ENCODE measurements at places on chromosomes 12 and 14.

DNA sequence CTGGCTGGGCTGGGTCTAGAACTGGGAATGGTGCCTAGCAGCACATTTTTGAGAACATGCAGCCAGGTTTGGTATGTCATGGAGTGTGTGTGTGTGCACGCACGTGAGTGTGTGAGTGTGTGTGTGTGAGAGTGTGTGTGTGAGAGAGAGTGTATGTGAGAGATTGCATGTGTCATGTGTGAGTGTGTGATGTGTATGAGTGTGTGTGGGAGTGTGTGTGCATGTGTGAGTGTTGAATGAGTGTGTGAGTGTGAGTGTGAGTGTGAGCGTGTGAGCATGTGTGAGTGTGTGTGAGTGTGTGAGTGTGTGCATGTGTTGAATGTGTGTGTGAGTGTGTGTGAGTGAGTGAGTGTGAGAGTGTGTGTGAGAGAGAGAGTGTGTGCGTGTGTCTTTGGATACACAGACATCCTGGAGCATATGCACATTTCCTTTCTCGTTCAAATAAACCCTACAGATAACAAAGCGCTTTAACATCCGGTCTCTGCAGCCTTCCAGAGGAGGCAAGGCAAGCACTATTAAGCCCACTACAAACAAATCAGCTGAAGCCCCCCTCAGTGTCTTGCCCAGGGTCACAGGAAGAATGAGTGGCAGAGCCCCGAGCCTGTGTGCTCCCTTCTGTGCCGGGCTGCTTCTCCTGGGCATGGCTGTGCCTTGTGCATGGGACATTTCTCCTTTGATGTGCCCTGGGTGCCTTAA lies 108.7 kb upstream of the ETV6 start:
- DNase-seq: no peak

GRCh38 chr12:57181561-57182155 lies 34.2 kb upstream of the LRP1-AS start:
- DNase-seq: no peak

GRCh38 chr12:89618113-89618862 lies 90.3 kb downstream of the ATP2B1 start:
- DNase-seq: no peak

DNA sequence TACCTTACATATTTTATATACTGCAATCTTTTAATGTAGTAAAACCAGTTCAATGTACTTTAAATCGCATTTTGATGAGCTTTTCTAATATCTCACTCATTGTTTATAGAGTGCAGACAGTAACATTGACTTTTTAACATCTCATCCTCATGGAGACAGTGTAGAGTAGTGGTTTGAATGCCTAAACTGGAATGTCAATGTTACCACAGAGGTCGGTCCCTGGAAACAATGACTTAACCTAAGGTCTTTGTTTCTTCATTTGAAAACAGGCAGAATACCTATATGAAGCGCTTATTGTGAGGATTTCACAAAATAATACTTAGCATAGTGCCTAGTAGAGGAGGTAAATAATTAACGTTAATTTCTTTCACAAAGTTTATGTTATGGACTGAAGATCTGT lies 5.0 kb downstream of the CDK17 start:
- DNase-seq: no peak

DNA sequence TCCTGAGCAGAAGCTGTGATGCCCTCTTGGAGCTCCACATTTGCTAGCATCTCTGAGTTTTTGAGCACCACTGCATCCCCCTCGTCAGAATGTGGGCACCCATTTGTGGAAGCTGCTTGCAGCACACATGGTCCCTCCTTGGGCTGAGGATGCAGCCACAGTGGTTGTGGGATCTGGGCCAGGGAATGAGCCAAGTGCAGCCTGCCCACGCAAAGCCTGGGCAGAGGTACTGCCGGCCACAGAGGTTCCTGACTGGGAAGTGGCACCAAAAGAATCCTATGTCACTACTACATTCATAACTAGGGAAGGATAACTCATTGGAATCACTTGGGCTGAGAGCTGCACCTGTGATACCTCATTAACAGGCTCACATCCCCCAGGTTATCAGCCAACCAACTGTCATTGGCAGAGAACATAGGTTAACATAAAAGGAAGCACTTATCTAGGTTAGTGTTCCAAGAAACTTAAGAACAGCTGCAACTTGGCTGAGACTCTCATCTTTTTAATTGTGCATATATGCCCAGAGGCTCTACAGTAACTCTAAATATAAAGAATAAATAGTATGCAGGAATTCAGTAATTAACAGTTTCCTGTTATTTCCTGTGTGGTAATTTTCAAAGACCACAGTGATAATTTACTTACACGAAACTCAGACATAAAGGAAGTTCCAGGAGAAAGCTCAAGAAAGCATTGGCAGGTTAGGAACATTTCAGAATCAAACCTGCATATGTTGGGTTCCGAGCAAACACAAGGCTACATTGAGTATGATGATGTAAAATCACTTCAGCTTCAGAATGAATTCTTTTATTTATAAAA lies 145.3 kb downstream of the BCAT1 start:
- DNase-seq: no peak

- no peak for DNase-seq
These were observed 226.8 kb upstream of the HMGA2 start for GRCh38 chr12:65597527-65597926.

DNA sequence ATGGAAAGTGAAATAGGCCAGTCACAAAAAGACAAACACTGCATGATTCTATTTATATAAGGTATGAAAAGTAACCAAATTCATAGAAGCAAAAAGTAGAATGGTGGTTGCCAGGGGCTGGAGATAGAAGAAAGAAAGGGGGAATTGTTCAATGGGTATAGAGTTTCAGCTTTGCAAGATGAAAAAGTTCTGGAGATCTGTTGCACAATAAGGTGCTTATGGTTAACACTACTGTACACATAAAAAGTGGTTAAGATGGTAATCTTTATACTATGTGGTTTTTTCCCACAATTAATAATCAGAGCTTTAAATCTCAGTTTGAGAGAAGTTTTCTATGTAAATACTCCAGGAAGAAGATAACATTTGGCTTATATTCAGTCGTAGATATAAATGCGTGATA lies 73.4 kb downstream of the SLC38A4 start:
- DNase-seq: no peak

- no peak for DNase-seq
These were observed 82.1 kb downstream of the CPNE8 start for GRCh38 chr12:38823314-38823713.

GRCh38 chr14:24300326-24300980 lies 803 bp downstream of the NOP9 start:
- no peak for DNase-seq

- DNase-seq: no peak
These were observed 98.7 kb downstream of the INSM2 start for GRCh38 chr14:35632676-35633075.

GRCh38 chr12:124756760-124757159 lies 106.9 kb downstream of the SCARB1 start:
- DNase-seq: no peak

DNA sequence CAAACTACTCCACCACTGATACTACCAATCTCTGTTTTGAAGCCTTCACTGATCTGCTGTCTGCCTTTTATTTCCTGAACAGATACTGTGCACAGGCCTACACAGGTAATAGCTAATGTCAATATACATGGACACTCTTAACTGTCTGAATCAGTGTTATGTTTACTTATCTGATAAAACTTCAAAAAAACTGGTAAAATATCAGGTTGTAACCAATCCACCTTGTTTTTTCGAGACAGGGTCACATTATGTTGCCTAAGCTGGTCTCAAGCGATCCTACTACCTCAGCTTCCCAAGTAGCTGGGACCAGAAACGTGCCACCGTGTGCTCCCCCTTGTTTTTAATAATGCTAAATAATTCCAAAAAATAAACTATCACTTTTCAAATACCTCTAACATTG lies 43.5 kb downstream of the HECTD1 start:
- DNase-seq: no peak

DNA sequence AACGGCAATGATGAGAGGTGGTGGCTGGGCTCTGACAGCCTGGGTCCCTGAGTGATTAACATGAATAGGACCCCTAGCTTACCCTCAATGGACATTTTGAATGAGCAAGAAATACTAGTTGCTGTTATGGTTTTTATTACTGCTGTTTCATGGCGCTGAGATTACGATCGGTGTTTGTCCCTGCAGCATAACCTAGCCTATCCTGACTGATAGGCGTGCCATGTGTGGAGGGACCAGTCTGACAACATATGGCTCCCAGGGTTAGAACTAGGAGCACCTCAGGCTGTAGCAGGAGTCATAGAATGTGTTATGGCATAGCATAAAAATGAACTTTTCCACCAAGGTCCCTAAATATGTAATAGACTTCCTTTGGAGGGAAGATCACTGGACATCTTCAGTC lies 137.5 kb upstream of the HIF1A start:
- no peak for DNase-seq

DNA sequence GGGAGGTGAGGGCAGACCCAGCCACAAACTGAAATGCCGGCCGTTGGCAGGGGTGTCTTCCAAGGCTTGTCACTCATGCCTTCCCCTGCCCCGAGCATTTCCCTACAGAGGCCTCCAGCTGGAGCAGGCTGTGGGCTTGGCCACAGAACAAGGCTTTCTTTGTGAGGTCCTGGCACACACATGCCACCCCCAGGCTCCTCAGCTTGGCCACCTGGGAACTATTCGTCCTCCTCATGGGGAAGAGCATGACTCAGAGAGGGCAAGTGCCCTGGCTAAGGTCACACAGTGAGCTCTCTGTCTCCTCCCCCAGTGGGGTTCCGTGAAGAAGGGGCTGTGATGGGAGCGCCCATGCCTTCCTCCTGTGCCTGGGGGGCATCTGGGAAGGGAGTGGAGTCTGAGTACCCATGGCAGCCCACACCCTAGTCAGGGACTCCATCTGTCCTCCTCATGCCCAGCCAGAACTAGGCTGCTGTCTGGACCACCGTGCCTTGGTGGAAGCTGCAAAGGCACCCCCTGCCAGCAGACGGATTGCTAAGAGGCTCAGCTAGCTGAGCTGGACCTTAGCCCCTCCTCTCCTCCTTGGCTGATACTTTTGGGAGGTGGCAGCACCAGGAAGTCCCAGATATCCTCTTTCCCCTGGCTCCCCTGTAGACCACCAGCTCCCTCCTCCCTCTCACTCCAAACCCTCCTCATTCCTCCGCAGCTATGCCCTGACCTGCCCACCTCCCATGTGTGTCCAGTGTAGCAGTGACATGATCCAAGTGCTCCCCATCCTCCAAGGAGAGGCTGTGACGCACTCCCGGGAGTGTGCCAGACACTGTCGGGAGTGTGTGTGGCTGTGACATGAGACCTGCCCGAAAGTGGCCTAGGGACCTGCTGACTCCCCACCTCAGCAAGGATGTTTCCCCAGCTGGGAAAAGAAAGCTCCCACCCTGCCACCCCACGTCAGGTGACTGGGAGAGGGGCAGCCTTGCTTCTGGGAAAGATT lies 21.4 kb downstream of the ABCB9 start:
- DNase-seq: no peak

DNA sequence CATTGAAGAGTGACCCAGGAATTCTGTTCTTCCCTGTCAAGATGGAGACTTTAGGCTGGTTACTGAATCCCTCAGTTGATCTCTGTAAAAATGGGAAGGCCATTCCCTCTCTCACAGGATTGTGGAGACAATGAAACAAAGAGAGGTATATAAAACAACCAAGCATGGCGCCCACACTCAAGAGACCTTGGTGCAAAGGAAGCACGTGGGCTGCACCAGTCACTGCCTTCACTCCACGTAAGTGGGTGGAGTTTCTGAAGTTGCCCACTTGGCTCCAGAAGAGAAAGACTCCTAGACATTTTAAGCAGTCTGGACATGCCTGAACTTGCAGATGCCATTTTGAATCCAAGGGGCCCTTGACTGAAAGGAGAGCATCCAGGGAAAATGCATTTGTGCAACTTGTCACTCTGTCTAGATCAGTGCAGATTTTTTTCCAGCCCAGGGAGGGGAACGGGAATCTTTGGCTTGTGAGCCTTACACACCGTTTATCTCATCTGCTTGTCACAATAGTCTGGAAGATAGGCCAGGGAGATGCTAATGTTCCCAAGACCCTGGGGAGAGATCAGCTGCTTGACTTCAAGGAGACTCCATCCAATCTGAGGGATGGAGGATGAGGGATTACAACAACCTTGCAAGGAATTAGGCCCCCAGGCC lies 96.9 kb upstream of the TBX3 start:
- no peak for DNase-seq

DNA sequence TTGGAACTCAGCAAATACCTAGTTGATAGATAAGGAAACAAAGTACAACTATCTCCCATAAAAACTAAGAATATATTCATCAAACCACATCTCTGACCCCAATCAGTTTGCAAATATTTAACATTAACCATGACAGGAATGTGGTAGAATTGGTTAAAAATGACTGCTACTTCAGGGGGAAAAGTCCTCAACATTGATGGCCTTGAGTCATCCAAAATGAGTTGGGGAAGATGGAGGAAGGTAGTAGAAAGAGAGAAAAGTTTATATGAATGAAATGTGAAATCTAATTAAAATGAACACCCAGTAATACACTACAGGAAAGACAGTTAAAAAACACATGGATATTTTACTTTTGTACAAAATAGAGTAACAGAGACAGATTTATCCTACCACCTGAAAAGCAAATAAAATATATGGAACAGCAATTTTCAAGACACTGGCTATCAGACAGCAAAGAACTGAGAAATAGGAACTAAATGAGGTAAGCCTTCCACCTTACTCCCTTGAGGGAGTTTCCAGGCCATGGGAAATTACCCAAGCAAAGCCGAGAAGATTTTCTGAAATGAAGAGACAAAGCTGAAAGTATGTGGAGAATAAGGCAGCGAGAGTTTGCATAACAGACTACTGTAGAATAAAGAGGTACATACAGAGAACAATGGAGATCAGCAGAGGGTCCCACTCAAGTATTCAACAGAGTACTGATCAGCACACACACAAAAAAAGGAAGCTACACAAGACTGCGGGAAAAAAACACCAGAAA lies 49.6 kb downstream of the TC2N start:
- no peak for DNase-seq

- no peak for DNase-seq
These were observed 56.2 kb downstream of the FNTB start for GRCh38 chr14:65042731-65043372.

DNA sequence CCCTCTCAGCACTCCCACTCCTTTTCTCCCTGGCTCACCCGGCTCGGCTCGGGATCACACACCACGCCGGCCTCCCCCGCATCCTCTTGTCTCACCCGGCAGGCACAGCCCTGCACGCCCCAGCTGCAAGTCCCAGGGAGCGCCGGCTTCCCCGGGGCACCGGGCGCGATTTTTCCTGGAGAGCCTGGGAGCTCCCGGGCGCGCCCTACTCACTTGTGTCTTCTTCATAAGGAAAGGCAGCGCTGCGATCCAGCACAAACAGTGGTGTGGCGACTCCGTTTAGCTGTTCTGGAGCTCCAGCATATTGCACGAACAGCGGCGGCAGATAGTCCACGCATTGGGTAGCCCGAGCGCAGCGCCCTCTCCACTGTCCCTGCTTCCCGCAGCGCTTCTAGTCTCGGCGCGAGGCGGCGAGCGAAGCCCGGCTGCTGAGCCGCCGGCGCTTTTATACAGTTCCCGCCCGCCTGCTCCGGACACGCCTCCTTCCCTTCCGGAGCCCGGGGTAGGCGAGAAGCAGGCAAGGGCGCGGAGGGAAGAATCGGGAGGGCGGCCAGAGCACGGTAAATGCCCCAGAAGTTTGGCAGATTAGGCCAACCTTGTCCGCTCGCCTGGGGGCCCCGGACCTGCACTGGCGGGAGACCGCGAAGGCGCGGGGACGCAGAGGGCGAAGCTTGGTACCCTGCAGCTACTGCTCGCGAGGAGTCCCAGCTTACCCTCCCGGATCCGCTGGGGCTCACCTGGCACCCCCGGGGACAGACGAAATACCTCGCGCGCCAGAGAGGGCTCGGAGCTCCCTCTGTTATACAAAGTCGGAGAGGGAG lies at the start of gene KITLG:
TSS of gene KITLG (minus strand) at position 421 of the 821 bp plus-strand sequence. CDS start at position 228, 193 bp downstream.
- DNase-seq: peak; percentile 53

Measured in omental fat pad (tissue), 4 donors.